ENCODE measurements at places on chromosomes 11 and 22.

- DNase-seq: no peak
These were observed 3.7 kb upstream of the BCR start for GRCh38 chr22:23176645-23177027.

GRCh38 chr11:7500251-7500650, 13.5 kb upstream of the PPFIBP2 start:
- no peak for DNase-seq

DNA sequence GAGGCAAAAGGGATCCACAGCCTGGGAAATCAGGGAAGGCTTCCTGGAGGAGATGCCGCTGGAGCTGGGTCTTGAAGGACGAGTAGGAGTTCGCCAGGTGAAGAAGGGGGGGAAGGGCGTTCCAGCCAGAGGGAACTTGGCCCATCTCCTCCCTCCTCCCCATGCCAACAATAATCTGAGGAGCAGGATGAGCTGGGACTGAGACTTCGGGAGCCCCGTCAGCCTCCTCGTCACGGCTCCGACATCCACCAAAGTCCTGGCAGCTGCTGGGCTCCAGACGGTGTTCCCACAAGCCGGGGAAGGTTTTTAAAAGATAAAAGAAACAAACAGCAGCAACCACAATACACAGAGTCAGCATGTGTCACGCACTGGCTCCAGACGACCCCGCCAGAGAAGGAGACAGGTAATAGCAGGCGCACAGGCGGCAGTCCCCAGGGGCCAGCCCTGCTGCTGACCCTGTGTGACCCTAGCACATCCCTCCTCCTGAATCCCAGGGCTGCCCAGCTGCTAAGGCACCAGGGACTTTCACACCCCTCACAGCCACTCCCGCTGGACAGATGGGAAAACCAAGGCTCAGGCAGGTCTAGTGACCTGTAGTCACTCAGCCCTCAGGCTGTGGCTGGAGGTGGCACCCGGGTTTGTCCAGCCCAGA, 37.3 kb downstream of the NUP50 start:
- peak; percentile 26 for DNase-seq

DNA sequence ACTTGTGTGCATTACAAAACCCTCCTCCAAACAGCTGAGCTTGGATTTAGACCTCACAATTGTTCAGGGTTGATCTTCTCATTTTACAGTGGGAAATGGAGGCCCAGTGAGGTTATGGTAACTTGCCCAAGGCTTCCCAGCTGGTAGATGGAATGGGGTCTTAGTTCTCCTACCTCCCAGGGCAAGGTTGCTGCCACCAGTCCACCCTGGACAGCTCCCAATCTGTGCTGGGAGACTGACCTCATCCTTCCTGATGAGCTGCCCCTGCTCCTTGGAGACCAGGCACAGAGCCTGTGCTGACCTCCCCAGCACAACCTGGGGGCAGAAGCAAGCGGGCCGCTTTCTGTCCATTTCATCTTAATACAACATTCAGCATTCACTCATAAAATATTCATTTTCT, 190.7 kb downstream of the ST3GAL4 start:
- DNase-seq: peak; percentile 26

DNA sequence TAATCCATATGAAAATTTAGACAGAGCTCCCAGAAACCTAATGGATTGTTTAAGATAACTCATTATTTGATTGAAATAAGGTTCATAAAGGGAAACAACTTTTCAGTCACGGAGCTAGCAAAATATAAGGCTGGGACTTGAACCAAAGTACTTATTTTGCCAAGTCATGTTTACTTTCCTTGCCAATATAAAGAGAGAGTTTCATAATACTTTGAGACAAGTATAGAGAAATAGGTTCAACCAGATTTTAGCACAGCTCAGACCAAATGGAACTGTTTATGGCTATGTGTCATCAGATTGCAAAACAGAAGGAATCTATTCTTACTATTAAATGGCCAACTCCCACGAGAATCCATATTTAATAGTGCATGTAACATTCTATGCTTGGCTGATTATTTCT, 1517.5 kb upstream of the TENM4 start:
- DNase-seq: peak; percentile 92

DNA sequence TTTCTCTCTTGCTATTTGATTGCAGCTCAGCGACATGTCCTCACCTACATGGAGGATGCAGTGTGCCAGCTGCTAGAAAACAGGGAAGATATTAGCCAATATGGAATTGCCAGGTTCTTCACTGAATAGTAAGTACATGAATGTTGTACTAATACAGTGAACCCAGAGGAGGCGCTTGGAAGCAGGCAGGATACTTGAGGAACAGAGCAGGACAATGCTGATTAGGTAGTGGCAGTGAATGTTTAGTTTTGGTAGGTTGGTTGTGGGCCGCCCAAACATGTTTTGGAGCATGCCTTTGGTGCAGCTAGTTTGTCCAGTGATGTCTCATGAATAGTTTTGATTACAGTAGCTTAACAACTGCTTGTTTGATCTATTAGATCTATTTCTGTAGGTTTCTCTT, 50.6 kb downstream of the CSTPP1 start:
- no peak for DNase-seq

GRCh38 chr11:123382555-123383074, 47.5 kb upstream of the GRAMD1B start:
- DNase-seq: no peak

DNA sequence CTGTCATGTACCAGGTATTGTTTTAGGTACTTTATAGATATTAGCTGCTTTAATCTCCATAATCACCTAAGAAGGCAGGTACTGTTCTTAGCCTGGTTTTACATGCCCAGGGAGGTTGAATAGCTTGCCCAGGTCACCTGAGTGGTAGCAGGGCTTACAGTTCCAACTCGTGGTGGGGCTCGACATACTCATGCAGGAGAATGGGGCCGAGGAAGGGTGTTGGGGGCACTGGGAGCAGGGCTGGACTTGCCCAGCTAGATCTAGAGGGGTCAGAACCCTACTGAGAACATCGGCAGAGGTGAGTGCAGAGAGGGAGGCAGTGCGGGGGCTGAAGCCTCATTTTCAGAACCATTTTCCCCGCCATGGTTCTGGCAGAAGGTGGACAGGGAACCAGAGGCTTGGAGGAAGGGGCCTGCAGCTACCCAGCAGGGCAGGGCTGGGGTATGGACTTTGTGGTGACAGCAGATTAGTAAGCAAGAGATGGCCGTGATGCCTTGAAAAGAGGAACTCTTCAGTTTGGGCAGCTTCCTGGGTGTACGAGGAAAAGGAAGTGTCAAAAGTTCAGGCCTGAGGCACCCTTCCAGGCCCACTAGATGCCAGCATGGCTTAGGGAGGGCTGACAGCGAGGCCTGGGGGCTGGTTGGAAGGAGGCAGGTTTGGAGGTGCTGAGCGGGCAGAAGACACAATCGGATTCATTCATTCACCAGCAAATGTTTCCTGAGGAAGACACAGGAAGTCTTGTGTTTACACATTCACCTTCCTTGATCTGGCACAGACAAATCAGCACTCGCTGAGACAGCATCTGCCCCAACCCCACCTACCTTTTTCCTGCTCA, 54.7 kb upstream of the LYVE1 start:
- no peak for DNase-seq

- no peak for DNase-seq
These were observed 96.9 kb upstream of the PITPNB start for GRCh38 chr22:28015676-28016601.

DNA sequence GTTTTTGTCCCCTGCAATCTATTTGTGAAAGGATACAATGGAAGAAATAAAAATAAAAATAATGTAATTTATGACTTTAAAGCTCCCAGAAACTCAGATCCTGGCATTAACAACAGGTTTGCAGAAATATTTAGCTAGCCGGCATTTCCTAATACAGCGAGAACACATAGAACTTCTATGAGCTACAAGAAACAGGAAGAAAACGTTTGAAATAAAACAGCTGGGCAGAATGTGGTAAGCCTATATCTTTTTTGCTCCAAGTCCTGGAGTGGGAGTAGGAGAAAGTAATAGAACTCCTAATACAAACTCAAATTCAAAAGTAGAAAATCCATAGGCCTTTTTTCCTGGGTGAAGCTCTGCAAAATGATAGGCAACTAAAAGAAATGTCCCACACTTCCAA, 29.6 kb upstream of the FIBIN start:
- DNase-seq: no peak

DNA sequence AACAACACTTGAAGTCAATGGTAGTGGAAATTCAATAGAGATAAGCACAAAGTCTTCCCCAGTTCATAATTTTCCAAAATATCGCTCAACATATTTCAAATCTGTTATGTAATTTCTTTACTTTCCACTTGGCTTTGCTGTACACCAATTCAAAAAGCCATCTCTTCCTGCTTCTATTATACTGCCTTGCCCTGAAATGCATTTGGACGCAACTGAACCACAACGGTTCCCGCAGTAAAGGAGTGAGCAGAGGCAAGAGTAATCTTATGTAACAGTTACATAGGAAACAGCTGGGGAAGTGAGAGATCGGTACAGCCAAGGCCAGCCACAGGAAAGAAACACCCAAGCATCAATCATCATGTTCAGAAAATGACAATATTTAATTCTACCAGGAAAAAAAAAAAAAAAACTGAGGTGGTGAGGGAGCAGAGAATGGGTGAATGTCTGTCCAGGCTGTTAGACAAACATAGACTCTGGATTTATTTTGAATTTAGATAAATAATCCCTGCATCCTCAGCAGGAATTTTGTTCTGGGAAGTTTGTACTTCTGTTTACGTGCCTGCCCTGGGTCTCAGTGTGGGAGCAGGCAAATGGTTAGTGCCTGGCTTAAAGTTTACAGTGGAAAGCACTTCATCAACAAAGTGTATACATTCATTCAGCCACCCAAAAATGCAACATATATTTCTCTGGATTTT, 392.2 kb downstream of the ETS1 start:
- no peak for DNase-seq

- DNase-seq: no peak
These were observed 13.6 kb downstream of the DGCR8 start for GRCh38 chr22:20093418-20094196.

GRCh38 chr11:47552056-47552565, 821 bp downstream of the CELF1 start:
- DNase-seq: peak; percentile 59

- no peak for DNase-seq
These were observed 33.0 kb downstream of the FAR1 start for GRCh38 chr11:13701506-13701905.

DNA sequence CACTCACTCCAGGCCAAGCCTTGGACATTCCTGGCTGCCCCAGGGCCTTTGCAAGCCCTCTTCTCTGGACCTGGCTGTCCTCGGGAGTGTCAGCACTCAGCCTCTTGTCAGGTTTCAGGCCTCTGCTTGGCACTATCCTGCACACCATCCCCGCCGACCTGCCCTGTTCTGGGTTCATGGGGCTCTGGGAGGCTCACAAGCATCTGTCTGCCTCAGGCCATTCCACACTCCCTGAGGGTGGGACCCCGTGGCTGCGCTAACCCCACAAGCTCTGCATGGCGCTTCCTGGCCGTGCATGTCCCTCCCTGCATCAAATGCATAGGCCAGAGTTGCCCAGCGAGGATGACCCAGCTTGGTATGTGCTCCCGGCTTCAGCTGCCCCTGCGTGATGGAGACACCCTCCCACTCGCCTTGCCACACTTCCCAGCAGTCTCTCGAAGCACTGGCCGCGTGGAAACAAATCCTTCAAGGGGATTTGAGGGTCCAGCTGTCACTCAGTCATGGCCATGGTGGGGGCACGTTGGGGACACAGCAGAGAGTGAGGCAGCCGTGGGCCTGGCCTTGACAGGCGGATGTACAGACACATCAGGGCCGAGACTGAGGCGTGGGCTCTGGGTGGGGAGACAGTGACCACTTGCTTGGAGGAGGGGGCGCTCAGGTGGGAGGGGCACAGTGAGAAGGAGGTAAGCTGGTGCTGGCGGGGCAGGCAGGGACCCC, 87.3 kb downstream of the KCNQ1 start:
- no peak for DNase-seq

- no peak for DNase-seq
These were observed 9.3 kb upstream of the LRP5 start for GRCh38 chr11:68303083-68303482.

- no peak for DNase-seq
These were observed 1.3 kb upstream of the NDUFC2 start for GRCh38 chr11:78080818-78081495.

- peak; percentile 96 for DNase-seq
These were observed 19.6 kb downstream of the KCTD21 start for GRCh38 chr11:78168539-78169477.

DNA sequence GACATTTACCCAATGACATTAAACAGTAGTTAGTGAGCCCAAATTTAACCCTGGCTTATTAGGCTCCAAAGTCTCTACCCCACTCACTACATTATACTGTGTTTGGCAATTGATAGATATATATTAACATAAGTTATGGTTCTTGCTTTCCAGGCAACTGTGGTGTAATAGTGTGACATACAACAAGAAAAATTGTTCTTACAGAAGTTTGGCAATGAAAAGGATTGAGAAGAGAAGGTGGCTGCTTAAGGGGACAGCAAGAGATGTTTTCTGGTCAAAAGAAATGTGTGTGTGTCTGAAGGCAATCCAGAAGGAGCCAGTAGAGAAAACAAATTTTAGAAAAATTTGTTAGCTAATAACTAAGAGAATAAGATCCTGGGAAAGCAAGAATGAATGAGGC, 132.4 kb downstream of the SWAP70 start:
- DNase-seq: no peak

DNA sequence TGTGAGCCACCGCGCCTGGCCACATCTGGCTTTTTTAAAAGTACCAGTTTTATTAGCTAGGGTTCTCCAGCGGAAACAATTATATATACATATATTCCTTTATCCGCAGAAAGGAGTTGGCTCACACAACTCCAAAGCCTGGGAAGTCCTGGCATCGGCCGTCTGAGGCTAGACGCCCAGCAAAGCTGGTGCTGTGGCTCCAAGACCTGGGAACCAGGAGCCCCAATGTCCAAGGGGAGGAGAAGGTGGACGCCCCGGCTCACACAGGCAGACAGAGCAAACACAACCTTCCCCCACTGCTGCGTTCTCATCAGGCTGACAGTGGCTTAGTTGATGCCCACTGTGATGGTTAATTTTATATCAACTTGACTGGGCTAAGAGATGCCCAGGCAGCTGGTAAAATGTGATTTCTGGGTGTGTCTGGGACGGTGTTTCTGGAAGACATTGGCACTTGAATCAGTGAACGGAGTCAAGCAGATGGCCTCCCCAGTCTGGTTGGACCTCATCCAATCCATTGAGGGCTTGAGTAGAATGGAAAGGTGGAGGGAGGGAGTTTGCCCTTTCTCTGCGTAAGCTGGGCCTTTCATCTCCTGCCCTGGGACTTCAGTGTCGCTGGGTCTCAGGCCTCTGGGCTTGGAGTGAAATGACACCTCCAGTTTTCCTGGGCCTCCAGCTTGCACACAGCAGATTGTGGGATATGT, 904.4 kb downstream of the BRD1 start:
- DNase-seq: no peak
